Thoracic aorta (tissue), 2 donors: ENCODE measurements at places on chromosomes 5 and 9.

DNA sequence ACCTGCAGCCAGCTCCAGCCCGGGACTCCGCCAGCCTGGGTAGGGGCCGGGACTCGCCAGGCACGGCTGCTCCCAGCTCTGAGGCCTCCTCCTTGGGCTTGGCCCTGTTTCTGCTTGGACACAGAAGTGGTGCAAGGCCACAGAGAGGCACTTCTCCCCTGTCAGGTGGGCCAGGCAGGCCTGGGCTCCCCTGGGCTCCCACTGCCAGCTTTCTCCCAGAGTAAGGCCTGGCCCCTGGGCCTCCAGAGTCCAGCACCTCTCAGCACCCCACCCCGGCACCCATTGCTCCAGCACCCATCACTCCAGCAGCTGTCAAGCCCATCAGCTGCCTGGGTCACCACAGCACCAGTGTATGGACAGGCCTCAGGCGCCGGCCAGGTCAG, 71.1 kb upstream of the LRRTM2 start:
- H3K4me3 ChIP-seq, result no peak overlapping the region
- peaks cover 6% of the 10 kb centered on the region for H3K36me3 ChIP-seq
- H3K27ac ChIP-seq, result no peak overlapping the region
- H3K27me3 ChIP-seq, result no peaks in the 10 kb centered on the region
- DNase-seq, result no peak

DNA sequence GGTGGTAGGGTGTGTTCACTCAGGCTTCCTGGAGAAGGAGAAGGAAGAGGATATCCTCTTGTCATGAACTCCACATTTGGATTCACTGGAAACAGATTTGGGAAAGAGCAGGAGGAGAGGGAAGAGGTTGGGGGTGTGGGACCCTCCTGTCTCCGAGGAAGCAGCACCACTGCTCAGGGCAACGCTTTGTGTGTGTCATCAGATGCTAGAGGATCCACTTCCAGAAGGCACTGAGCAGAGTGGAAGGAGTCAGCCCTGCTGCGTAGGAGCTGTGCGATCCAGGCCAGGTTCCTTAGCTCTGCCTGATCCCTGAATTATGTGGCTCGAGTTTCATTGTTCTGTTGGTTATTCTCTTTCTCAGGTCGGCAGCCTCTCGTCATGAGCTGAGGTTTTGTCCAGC, 37.3 kb upstream of the TJP2 start:
- no peaks in the 10 kb centered on the region for H3K36me3 ChIP-seq
- DNase-seq, result no peak
- H3K27ac ChIP-seq, result no peak overlapping the region
- H3K4me1 ChIP-seq, result peaks cover 11% of the 10 kb centered on the region
- H3K27me3 ChIP-seq, result no peaks in the 10 kb centered on the region

DNA sequence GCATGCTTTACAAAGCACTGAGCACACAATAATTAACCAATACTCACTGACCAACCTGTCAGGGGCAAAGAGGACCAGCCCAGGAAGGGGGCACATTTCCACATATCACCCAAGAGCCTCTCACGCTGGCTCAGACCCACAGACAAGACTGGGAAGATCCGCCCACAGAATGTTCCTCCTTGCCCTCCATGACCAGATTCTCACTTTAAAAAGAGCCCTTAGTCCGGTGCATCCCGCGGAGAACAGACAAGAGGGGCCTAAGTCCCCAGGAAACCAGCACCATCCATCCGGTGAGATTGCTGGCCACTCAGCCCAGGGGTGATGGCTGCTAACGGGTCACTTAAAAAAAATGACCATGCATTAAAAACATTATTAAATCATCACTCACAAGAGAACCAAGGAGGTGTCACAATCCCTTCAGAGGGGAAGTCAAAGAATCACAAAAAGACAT, 32.9 kb downstream of the SEMA4D start:
- no peaks in the 10 kb centered on the region for H3K36me3 ChIP-seq
- no peaks in the 10 kb centered on the region for H3K27me3 ChIP-seq
- peaks cover 2% of the 10 kb centered on the region for H3K4me1 ChIP-seq
- no peak overlapping the region for H3K27ac ChIP-seq

- no peak overlapping the region for H3K4me3 ChIP-seq
- H3K27ac ChIP-seq, result no peak overlapping the region
- no peak for DNase-seq
- no peaks in the 10 kb centered on the region for H3K36me3 ChIP-seq
- H3K4me1 ChIP-seq, result peaks cover 16% of the 10 kb centered on the region
These were observed 184.8 kb downstream of the MLLT3 start for GRCh38 chr9:20437476-20437875.

DNA sequence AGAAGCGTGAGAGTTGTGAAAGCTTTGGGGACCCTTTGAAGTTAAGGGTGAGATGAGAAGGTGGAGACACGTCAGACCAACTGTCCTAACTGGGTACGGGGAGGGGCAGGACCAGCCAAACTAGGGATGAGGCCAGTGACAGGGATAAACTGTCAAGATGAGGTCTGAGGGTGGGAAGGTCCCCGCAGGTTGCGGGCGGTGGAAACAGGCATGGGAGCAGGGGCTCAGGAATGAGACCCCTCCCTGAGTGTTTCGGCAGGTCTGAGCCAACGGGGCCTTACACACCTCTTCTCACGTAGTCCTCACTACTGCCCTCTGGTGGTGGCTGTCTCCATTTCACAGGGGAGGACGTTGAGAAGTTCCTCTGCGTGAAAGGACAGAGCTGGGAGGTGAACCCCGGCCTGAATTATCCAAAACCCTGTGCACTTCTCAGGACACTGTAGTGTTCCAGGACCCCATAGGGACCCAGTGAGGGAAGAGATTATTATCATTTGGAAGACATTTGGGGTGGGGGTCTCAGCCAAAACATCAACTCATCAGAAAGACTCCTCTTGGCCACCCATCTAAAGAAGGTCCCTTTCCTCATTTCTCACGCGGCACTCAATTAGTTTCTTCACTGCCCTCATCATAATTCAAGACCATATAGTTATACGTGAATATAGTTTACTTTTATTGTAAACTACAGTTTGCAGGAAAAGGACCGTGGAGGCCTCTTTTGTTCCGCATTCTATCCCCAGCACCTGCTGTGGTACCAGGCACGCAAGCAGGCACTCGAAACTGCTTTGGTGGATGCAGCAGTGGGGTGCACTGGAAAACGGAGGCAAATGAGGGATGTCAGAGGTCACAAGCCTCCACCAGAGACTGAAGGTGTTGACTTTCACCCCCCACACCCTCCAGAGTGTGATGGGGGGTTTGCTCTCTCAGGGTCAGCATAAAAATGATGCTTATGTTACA, 21.7 kb upstream of the NANS start:
- H3K27ac ChIP-seq, result peak overlapping the region; percentile 88
- no peaks in the 10 kb centered on the region for H3K36me3 ChIP-seq
- H3K27me3 ChIP-seq, result no peaks in the 10 kb centered on the region
- peak overlapping the region; percentile 34 for H3K4me3 ChIP-seq

- peak overlapping the region; percentile 98 for H3K27ac ChIP-seq
- DNase-seq, result no peak
- H3K36me3 ChIP-seq, result no peaks in the 10 kb centered on the region
- H3K4me1 ChIP-seq, result peaks cover 55% of the 10 kb centered on the region
- H3K4me3 ChIP-seq, result peak overlapping the region; percentile 88
These were observed 6.6 kb upstream of the NFIB start for GRCh38 chr9:14320271-14321181.
